ENCODE measurements at places on chromosomes 3 and 15. TPM values are rescaled to one million over a fixed set of nuclear protein-coding genes. Genes with fewer than 3 reads are reported as not detected.

- DNase-seq: peak; percentile 79
Observed at GRCh38 chr15:51229907-51230330, 108.5 kb downstream of the CYP19A1 start.

- DNase-seq: peak; percentile 89
Observed at GRCh38 chr15:65638681-65639089, 16.9 kb downstream of the SLC24A1 start.

GRCh38 chr15:85839643-85840042 is 44.9 kb upstream of the KLHL25 start:
- no peak for DNase-seq

DNA sequence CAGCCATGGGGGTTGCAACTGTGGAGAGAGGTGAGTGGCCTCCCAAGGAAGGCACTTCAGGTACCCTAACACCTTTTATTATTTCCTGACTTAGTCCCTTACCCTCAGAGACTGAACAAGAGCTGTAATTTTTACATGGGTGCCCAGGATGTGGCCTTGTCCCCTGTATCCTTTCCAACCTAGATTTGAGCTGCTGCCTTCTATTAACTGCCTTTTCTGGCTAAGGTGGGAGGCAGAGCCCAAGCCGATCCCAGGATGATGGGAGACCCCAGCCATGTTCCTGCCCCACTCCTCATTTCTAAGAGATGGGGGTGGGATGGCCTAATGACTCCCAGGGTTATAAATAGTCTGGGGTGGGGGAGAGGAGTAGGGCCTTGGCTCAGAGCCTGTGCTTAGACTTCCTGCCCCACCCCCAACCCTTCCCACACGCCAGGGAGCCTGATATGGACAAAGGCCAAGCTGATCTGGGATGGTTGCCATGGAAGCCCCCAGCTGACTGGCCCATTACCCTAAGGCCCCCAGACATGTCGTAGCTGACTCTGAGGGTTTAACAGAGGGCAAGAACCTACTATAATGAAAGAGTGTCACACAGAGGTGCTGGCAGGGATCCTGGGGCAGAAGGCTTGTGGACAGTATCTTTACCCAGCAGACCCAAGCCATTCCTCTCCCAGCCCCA is 1.9 kb downstream of the KLHDC8B start:
- peak; percentile 74 for DNase-seq

DNA sequence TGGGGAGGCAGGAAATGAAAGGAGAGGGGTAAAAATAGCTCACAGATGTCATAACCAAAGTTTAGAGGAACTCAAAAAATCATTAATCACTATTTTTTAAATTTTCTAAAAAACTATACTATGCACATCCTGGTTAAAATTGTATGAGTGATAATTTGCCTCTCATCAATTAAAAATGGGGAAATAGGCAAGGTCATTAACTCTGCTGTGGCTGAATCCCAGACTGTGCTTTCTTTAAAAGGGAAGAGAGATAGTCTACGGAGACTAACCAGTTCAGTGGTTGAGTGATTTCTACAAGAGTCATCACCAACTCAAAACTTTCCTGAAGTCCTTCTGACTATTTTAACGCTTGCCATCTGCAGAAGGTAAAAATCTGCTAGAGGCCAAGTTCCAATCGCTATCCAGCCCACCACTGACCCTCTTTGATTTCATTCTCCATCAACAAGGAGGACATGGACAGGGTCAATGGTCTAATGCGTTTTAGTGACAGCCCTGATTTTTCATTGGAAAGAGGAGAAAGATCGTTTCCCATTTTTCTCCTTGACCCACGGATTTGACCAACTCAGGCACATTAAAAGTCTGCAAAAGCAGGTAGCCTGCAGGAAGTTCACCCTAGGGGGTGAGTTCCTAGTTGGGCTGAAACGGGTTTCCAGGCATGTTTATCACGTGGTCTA is 850 bp downstream of the SUCLG2 start:
- DNase-seq: no peak

GRCh38 chr3:72746430-72747411 is 101.5 kb downstream of the SHQ1 start:
- peak; percentile 40 for DNase-seq

GRCh38 chr3:169813757-169814517 is 1.2 kb upstream of the LRRC34 start:
- peak; percentile 18 for DNase-seq

- no peak for DNase-seq
Observed at GRCh38 chr3:133503409-133503808, 70.1 kb upstream of the CDV3 start.

DNA sequence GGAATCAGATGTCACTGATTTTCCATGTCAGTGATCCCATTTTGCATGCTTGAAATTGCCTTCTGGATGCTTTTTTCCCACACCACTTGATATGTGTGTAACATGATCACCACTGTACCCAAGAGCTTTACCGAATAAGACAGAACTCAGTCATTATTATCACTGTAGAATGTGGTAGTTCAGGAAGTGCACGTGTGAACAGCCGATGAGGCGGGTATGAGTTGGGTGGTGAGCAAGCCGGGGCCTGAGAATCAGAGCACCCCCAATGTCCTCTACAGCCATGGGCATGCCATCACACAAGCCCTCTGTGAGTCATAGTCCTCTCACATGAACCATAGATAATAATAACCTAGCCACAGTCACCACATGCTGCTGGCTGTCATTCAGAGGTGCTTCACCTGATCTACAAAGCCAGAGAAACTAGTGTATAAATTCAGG is 470.8 kb downstream of the SOX2 start:
- DNase-seq: peak; percentile 16

- DNase-seq: no peak
Observed at GRCh38 chr15:25554640-25555039, 115.8 kb upstream of the UBE3A start.

GRCh38 chr15:78092261-78093041 is at the start of gene SH2D7:
Gene SH2D7, plus strand, starts transcription at chr15:78092561. Its CDS starts 24 bp downstream, at chr15:78092585.
- DNase-seq: no peak

DNA sequence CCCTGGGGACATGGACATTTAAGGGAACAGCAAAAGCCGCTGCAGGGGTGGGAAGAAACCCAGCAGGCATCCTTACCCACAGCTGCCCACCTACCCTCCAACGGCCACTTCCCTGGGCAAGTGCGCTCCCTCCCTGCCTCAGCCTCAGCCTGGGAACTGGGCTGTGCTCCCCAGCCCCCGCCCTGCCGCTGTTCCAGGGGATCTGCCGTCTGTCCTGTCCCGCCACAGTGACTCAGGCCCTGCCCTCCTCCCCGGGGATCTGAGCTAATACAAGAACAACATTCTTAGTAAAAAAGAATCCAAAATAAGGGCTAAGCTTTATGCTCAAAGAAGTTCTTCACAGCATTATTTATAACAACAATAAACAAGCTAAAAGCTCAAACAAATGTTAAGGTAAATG is 7.4 kb upstream of the IQSEC1 start:
- DNase-seq: no peak

DNA sequence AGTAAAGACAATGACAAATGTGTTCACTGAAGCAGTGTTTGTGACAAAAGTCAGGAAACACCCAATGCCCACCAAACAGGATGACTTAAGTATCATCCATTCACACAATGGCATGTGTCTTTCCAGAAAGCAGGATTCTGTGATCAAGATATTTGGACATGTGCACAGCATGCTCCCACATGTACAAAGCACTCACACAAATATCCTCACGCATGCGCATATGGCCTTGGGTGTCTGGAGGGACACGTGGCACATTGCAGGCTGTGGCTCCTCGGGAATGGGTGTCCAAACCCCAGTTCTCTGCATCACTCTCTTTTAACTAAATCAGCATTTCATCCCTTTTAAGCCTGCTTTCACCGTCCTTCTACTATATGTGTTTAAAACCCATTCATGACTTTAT is 130.5 kb downstream of the KLF13 start:
- peak; percentile 43 for DNase-seq

- DNase-seq: no peak
Observed at GRCh38 chr3:104005815-104006214, 1360.9 kb upstream of the ALCAM start.

GRCh38 chr3:57557085-57557537 is 1.0 kb downstream of the PDE12 start:
- peak; percentile 13 for DNase-seq

- no peak for DNase-seq
Observed at GRCh38 chr3:181402347-181402746, 309.4 kb upstream of the SOX2 start.

GRCh38 chr3:148955544-148956346 is 35.6 kb upstream of the GYG1 start:
- DNase-seq: peak; percentile 91

DNA sequence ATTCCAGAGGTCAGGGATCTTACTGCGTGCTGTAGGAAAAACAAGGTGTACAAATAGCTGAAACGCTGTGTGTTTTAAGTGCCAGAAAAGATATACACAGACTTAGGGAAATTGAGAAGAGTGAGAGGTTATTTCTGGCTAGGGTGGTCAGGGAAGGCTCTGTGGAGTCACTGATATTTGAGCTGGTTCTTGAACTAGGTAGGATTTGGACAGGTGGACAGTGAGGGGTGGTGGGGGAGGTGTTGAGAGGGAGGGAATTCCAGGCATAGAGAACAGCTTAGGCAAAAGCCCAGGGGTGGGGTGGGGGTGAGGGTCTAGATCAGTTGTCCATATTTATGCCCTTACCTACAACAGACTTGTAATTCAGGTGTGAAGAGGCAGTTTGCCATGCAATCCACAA is 7.0 kb downstream of the SEMA6D start:
- no peak for DNase-seq

DNA sequence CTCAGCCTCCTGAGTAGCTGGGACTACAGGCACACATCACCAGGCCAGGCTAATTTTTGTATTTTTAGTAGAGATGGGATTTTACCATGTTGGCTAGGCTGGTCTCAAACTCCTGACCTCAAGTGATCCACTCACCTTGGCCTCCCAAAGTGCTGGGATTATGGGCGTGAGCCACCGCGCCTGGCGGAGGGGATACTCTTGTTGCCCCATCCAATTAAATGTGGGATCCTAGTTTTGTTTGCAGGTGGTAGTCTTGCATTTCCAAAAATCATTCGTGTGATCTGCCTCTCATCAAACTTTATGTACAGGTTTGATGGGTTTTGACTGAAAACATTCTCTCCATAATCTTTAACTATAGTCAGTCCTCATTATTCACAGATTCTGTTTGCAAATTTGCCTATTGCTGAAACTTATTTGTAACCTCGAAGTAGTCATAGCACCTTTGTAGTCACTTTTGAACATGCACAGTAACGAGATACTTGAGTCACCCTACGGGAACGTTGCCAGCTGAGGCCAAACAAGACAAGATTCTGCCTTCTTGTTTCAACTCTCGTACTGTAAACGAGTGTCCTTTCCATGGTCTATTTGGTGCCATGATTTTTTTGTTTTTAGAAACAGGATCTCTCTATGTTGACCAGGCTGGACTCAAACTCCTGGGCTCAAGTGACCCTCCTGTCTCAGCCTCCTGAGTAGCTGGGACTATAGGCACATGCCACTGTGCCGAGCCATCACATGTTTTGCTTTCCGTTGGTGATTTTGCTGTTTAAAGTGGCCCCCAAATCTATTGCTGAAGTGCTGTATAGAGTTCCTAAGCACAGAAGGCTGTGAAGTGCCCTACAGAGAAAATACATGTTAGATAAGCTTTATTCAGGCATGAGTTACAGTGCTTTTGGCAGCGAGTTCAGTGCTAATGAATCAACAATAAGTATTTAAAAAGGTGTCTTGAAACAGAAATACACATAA is 8.1 kb upstream of the MAPK6 start:
- DNase-seq: no peak

DNA sequence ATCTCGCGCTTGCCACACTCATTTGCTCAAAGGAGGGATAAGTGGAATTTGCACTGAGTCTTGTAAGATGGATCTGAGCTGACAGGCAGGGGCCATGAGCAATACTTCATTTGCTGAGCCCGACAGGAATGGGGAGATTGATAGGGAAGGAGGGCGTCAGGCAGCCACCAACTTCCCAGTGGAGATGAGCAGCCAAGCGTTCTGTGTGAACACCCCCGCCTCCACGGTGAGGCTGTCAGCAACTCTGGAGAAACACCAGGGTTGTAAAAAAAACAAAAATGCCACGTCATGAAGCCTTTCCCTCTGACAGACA is 36.8 kb downstream of the TLE3 start:
- no peak for DNase-seq

GRCh38 chr3:21779909-21780308 is 28.9 kb upstream of the ZNF385D start:
- peak; percentile 57 for DNase-seq

GRCh38 chr3:58079773-58080172 is 71.6 kb downstream of the FLNB start:
- no peak for DNase-seq

DNA sequence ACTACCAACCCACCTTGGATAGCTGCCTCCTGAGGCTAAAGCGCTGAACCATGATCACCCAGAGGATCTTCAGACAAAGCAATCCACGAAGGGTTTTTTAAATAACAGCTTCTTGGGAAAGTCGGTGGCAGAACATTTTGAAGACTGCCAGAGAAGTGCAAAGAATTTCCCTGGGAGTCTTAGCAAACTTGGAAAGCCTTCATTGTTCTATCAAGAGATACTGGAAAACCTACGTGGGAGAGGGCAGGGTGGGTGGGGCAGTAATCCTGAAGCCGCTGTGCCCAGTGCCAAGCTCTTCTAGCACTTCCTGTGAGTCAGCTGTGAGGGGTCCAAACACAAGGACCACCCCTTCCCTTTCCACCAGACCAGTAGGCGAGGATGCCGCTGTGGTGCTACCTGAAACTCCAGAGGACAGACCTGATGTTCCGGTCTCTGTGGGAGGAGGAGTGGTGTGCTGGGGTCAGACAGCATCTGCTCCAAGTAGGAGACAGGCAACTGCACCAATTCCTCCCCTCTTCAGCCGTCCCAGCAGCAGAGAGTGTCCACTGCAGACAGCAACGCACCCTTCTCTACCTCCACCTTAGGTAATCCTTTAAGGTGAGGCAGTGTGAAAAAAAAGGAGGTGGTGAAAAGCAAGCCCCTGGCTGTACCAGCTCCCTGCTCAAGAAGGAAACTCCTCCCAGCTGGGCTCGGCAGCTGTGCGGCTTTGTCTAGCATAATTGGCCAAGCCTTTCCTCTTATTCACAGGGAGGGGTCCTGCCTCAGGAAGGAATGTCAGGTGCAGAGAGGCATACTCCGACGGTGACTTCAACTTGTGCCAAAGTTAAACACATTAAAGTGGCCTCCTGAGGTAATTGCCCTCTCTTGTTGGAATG is 99.0 kb downstream of the TMCC1 start:
- DNase-seq: peak; percentile 51

Gene VPS18
- 11.7 TPM for total RNA-seq

Gene RPN1
- 144 TPM for total RNA-seq

Gene TRH
- total RNA-seq: 0.13 TPM

Gene CCR1
- 3.1 TPM for total RNA-seq

Gene ADIPOQ
- total RNA-seq: not detected

Gene UNC13C
- 4.4 TPM for total RNA-seq

Gene TMEM115
- 25.3 TPM for total RNA-seq

Gene SLC24A5
- 0.04 TPM for total RNA-seq

Gene MINAR1
- 2.8 TPM for total RNA-seq

Gene CPB1
- total RNA-seq: 2.4 TPM

Gene TMC3
- 0.04 TPM for total RNA-seq

Gene IGSF10
- total RNA-seq: 22.7 TPM

Gene CPN2
- 0.04 TPM for total RNA-seq
